Vagina (tissue), 2 donors: ENCODE measurements at places on chromosomes 16 and 17.

DNA sequence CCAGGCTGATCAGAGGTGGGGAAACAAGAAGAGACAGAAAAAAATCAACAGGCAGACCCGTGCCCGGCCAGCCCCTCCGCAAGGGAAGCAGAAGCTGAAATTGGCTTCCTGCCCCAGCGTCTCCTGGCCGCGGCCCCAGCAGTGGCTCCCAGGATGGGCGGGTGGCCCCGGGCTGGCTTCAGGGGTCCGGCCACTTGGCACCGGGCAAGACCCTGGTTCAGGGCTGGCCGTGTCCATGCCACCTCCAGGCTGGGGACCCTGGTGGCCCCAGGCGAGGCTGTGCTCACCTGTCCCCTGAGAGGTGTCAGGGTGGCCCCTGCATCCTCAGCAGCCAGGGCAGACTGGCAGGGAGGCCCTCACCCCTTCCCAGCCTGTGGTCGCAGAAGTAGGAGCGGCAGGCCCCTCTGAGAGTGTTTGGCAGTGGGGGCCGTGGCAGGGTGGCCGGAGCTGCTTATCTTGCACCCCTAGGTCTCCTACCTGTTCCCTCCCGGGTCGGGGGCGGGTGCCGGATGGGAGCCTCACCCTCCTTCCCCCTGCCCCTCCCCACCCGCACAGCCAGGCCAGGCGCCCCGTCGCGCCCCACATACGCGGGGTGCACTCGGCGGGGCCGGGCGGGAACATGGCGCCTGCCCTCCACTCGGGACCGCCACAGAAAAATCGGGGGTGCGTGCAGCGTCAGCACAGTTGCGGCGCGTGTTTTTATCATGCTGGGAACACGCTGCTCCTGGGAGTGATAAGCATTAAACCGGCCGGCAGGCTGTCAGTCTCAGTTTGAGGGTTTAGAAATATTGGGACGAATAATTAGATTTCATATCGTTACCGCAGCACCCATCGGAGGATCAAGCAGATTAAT is 46.7 kb upstream of the ZC3H18 start:
- no peak for DNase-seq

DNA sequence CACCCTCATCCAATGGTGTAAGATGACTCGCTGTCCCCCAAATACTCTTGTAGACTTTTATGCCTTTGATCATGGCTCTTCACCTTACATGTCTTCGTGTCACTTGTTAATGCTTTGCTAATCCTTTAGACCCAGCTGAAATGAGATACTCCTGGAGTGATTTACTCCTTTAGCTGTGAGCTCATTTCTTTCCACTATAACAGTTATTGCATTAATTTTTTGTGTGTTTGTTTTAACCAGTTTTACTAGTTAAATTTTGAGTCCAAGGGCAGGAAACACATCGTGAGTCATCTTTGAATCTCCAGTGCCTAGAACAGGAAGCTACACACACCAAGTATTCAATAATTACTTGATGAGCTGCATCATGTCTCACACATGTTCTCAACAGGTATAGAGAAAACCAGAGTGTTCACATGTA is 6.5 kb upstream of the CTCF start:
- no peak for DNase-seq

- DNase-seq: no peak
Observed at GRCh38 chr17:78341559-78342448, 18.1 kb downstream of the SOCS3 start.

DNA sequence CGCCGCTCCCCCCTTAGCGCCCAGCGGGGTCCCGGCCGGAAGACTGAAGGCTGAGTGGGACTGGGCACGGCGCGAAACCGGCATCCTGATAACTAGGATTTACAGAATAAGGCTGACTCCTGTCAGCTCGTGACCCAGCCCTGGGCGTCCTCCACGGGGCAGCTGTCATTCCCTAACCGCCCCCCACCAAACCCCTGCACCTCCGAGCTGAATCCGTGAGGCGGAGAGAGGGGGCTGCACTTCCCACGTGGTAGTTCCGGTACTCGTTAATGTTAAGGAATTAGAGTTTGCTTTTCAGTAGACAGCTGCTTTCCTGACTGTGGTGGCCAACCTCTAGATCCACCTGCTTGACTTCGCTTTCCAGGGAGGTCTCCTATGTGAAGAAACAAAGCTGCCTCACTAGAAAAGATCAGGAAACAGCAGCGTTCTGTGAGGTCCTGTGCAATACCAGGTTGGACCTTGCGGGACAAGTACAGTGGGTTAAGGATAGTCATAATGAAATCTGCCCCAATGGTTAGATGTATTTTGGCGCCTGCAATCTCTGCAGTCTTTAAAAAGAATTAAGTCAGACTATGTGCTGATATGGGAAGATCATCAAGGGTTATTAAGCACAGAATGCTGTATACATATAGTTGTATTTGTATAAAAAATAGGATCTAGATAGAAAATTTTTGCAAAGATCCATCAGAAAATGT is 1.1 kb upstream of the WBP2 start:
- DNase-seq: no peak

GRCh38 chr16:27232061-27232900 is 29.0 kb downstream of the KDM8 start:
- DNase-seq: no peak

- no peak for DNase-seq
Observed at GRCh38 chr17:48295362-48296288, 134.4 kb downstream of the SKAP1 start.

GRCh38 chr16:73057291-73058210 is 9.6 kb upstream of the ZFHX3 start:
- no peak for DNase-seq

DNA sequence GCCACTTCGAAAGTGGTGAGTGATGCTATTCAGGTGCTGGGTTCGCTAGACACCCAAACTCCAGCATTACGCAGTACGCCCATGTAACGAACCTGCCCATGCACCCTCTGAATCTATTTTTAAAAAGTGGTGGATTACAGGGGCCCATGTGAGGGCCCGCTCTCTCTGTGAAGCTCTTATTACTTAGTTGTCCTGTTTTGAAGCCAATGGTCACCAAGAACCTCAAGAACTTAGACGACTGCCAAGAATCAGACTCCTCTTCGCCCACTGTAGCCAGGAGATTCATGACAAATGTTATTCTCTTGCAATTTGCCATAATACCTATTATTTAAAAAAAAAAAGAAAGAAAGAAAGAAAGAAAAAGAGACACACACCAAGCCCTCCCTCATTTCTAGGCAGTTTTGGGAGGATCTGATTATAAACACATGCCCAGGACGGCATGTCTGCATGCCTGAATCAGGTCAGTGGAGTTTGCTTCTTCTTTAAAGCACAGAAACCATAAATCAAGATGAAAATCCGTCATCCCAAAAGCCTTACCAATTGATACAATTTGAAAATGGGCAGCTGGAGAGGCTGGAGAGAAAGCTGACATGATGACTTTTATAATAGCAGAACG is 108.6 kb downstream of the IRX3 start:
- no peak for DNase-seq

DNA sequence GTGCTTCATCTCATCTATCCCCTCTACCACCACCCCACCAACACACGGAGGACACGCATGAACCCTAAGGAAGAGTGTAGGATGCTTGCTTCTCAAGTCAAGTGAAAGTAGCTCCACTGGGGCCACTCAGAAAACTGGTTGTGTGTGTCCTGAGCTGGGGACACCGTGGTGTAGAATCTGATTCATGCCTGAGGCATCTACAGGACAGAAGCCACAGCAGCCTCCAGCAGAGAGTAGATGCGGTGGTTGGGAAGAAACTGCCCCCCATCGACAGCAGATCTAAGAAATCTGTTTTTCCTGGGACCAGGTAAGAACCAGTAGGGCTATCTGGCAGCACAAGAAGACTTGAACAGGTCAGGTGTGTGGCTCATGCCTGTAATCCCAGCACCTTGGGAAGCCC is 51.9 kb upstream of the HLF start:
- no peak for DNase-seq

DNA sequence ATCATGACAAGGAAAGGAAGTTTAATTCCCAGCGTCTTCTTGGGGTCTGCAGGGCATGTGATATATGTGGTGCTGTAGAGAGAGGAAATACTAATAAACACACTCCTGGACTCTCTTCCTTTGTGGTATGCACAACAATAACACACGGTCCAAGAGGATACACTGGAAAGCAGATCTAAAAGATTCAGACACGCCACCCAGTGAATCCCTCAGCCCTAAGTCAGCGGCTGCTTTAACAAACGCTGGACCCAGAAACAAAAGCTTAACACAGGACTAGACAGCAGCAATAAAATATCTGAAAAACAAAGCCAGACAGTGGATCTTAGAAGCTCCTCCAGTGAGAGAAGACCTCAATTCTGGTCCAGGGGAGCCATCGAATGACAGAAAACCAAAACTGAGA is 13.1 kb downstream of the CFAP20 start:
- no peak for DNase-seq

- no peak for DNase-seq
Observed at GRCh38 chr17:69130627-69131296, 10.9 kb downstream of the ABCA6 start.
